ENCODE measurements at places on chromosomes 2 and 18.

DNA sequence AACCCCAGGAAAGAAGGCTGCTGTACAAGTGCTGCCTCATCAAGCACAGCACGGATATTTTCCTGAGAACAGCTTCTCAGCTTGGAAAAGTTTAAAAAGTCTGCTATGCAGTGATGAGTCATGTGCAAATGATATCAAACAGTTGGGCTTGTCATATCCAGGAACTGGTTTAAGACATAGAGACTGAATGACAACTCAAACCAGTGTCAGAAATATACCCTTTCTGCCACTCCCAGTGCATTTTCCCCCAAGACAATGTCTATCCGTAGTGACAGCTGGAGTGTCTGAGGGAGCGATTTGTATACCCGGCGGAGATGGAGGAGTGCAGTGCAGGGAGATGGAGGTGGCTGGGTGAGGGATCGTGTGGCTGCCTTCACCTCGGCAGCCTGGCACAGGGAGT is 28.2 kb downstream of the SOX11 start:
- DNase-seq = no peak

GRCh38 chr18:48948112-48949049 is 2.4 kb downstream of the SMAD7 start:
- peak; percentile 85 for DNase-seq

DNA sequence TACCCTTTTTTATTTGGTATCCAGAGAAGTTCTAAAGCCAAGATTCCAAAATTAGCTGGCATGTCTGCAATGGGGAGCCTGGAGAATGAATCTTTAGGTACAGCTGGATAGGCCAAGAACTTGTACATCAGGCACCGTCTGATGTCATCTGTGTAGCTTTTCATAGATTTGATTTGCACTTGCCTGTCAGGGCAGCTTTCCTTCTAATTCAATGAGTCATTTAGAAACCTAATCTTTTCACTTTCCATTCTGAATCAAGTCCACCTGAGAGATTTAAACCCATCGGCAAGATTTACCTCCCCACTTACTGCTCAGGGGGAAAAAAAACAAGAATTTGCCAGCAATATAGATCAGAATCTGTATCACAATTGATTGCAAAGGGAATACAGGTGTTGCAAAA is 60.9 kb upstream of the ACAA2 start:
- DNase-seq = no peak

DNA sequence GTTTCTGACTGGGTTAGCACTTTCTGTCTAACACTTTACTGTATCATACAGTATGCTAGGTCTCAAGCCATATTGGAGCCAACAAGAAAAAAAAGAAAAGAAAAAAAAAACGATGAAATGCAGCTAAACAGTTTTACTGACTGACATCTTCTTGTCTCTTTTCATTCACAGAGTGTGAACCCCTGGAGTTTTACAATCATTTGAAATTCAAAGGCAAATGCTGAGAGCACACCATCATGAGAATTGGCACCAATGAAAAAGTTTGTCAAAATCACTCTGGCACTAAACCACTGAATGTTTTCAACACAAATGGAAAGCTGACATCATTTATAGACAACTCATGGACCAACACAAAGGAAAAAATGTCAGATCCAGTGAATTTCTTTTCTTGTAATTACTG is 513.3 kb downstream of the LRRTM4 start:
- no peak for DNase-seq

DNA sequence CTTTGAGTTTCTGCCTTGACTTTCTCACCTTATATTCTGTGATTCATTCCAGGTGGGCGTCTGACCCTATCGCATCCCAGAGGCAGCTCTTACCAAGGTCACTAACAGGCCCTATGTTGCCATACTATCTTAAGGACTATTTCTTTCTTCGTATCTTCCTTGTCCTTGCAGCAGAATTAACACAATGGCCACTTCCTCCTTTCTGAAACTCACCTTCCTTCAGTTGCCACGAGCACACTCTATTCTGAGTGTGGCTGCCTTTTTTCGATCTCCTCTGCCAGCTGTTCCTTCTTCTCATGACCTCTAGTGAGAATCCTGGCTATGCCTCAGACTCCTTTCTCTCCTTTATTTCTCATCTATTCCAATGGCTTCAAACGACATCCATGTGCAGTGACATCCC is 160.4 kb upstream of the CCDC195 start:
- no peak for DNase-seq

GRCh38 chr2:110735366-110735765 is 3.0 kb downstream of the ACOXL start:
- DNase-seq = no peak

GRCh38 chr2:182048088-182048487 is 62.4 kb downstream of the PPP1R1C start:
- DNase-seq = no peak

GRCh38 chr2:74046441-74046840 is 61.7 kb downstream of the TET3 start:
- no peak for DNase-seq

DNA sequence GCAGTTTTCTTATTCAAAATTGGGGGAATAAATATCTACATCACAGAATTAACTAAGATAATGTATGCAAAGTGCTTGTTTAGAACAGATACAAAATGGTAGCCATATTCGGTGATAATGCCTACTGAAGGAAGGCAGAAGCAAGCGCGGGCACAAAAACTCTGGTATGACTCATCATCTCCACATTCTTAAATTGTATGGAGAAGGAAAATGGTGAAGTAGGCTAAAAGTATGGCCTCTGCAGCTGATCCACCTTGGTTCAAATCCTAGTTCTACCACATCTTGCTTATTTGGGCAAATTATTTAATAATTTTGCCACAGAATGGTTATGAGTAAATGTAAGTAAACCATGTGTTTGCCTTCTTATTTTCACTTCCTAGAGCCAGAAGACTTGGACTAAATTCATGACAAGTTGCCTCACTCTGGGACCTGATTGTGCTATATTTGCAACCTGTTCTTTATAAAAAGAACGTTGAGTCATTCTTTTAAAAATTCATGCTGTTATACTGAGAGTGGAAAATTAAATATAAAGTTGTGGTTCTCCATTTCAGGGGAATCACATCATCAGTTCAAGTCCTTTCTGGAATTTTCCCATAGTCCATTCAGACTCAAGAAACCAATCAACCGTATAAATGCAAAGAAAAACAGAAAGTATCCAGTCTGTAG is 9.0 kb upstream of the CDK15 start:
- no peak for DNase-seq

DNA sequence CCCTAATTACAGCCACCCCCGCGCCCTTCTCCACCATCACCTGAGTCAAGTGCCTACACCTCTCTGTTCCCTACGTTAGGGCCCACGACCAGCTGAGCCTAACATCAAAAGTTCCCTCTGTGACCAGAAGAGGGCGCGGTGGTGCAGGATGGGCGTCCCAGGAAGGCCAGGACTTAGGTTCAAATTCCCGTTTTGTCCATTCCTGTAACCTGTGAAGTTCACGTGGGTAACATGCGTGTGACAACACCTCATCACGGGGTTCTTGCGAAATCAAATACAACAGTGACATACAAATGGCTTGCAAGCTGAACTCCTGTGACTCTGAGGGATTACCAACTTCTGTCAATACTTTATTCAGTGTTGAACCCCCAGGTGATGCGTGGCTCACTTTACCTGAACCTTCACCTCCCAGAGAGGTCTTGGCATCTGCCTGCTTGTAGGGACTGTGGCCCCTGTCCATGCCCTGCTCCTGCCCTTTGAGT is 207.9 kb downstream of the ARL4C start:
- peak; percentile 81 for DNase-seq

DNA sequence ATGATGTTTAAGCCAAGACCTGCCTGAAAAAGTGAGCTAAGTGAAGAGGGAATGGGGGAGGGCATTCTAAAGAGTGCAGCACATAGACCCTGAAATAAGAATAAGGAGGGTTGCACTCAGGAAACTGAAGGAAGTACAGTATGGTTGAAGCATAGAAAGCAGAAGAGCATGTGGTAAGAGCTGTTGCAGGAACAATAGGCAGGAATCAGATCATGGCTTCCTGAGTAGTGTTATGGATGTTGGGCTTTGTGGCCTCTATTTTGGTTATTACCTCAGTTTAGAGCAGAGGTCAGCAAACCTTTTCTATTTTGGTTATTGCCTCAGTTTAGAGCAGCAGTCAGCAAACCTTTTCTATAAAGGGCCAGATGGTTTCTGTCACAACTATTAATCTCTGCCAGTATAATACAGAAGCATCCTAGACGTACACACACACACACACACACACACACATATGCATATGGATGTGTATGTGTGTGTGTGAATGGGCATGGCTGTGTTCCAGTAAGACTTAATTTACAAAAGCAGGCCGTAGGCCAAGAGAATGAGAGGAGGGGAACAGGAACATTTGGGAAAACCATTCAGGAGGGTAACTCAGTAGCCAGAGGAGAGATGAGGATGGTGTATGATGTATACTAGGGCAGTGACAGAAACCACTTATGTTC is 91.1 kb upstream of the MYO3B start:
- DNase-seq = no peak

DNA sequence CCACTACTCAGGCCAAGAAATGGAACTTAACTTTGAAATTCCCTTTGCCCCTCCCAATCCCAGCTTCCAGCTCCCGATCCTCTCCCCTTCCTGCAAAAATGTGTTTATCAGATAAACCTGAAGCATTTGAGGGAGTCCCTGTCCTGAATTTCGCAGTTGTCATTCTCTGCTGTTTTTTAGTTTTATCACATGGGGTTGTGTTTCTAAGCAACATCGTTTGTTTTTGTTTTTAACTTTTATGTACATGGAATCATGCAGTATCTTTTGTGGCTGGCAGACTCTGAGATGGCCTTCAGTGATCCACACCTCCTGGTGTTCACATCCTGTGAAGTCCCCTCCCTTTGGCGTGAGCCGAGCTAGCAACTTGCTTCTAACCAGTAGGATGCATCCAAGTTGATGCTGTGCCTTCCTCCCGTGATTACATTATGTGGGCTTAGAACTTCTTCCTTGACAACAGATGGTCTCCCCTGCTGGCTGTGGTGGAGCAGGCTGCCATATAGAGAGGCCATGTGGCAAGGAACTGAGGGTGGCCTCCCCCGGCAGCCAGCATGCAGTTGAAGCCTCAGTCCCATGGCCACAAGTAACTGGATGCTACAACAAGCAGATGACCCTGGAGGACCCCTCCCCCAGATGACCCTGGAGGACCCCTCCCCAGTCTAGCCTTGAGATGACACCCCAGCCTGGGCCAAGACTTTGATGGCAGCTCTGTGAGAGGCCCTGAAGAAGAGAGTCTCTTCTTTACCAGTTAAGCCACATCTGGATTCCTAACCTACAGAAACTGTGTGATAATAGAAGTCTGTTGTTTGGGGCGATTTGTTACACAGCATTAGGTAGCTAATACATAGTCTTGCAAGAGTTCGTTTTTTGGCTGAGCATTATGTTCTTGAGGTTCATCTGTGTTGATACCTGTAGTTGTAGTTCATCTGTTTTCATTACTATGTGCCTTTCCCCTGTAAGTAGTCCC is 27.7 kb downstream of the SH3BP4 start:
- no peak for DNase-seq

DNA sequence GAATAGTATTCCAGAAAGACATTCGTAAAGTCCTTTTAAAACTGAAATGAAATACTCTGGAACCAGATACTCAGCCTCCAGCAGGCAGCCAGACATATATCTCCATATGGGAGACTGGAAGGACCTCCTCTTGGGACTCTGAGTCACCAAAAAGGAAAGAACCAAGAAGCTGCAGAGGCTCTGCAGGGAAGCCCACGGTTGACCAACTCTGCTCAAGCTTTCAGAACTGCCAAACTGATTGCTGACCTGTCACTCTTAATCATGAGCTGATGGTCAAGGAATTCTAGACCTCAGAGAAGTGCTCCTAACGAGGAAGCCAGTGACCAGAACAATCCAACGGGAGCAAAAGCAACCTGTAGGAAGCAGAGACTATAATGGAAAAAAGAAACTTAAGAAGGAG is 434.7 kb downstream of the EIPR1 start:
- DNase-seq = no peak

GRCh38 chr2:72793798-72794440 is 31.9 kb downstream of the EXOC6B start:
- DNase-seq = no peak

DNA sequence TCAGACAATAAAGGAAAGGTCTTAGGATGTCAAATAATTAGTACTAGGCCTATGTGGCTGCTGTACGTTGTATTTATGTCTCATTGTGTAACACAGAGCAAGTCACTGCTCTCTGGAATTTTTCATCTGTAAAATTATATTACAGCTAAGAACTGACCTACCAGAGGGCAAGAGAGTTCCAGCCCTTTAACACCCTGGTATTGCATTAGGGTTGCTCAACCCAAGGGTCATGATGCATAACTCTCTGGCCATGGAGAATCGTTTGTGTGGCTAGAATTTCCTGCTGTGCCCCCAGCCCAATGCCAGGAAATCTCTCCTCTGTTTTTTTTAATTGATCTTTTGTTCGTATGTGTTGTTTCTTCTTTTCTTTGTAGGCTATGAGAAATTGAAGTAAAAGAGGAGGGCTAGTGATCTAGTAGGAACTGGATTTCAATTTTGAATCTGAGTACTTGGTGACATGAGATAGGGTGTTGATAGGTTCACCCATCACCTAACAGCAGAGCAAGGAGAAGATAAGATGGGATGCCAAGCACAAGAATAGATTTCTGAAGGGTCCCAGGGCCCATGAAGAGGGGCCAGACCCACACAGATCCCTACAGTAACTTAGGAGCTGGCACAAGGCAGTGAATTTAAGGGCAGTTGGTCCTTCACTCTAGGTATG is 571.2 kb upstream of the TNP1 start:
- no peak for DNase-seq

DNA sequence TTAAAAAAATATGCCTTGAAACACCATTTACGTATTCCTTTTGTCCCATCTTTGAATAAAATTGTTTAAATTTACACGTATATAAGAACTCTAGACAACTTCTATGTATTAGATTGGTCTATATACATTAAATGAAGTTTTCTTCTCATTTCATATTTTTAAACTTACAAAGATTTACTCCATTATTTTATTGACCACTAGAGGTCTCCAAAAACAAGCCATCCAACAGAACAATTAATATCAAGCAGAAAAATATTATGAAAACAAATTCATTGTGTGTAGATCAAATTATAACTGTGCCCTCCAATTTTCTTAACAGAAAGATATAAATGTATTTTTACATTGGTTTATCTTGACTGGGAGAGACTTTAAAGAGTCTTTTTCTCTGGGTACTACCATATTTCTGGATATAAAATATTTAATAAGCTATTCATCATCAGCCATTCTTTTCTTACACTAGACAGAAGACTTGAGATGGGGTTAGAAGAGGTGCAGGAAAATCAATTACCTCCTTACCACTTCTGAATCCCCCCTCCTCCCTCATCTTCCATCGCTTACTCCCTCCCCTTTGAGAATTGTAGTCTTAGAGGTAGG is 66.5 kb downstream of the DPP4 start:
- no peak for DNase-seq

GRCh38 chr18:32157580-32157979 is 32.3 kb upstream of the MEP1B start:
- no peak for DNase-seq

DNA sequence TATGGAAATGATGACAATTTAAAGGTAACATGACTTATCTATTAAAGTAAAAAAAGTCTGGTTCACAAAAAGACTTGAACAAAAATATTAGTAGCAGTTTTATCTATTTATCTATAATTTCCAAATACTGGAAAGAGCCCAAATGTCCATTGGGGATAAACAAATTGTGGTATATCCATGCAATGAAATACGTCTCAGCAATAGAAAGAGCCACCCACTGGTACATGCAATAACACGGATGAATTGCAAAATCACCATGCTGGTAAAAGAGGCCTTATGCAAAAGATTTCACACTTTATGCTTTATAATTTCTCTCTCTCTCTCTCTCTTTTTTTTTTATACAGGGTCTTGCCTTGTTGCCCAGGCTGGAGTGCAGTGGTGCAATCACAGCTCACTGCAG is 91.4 kb upstream of the ASAP2 start:
- DNase-seq = no peak

All from hepatocyte (in vitro differentiated cells).